Smooth muscle cell of trachea (primary cell): ENCODE measurements at places on chromosomes 3 and 15. TPM values are rescaled to one million over a fixed set of nuclear protein-coding genes. Genes with fewer than 3 reads are reported as not detected.

Gene CCR1
- total RNA-seq = 4.5 and 7.6 TPM in 2 replicates

Gene NR2F2
- 23.0 and 23.9 TPM in 2 replicates for total RNA-seq

Gene MYO5C
- total RNA-seq = under 0.01 and 0.58 TPM in 2 replicates

Gene TMEM266
- total RNA-seq = 0.29 and 0.66 TPM in 2 replicates

Gene CDHR4
- 0.33 TPM in 1 of 2 replicates, not detected in the other for total RNA-seq

Gene CILP
- total RNA-seq = 0.29 and 5.0 TPM in 2 replicates

Gene LDHAL6B
- not detected in 2 replicates for total RNA-seq
